ENCODE measurements at places on chromosomes 6 and 20.
A peak's percentile ranks its signal among the peaks of the same experiment; 100 is the strongest.

GRCh38 chr6:144177726-144178125 is 27.4 kb downstream of the STX11 start:
- DNase-seq = no peak

DNA sequence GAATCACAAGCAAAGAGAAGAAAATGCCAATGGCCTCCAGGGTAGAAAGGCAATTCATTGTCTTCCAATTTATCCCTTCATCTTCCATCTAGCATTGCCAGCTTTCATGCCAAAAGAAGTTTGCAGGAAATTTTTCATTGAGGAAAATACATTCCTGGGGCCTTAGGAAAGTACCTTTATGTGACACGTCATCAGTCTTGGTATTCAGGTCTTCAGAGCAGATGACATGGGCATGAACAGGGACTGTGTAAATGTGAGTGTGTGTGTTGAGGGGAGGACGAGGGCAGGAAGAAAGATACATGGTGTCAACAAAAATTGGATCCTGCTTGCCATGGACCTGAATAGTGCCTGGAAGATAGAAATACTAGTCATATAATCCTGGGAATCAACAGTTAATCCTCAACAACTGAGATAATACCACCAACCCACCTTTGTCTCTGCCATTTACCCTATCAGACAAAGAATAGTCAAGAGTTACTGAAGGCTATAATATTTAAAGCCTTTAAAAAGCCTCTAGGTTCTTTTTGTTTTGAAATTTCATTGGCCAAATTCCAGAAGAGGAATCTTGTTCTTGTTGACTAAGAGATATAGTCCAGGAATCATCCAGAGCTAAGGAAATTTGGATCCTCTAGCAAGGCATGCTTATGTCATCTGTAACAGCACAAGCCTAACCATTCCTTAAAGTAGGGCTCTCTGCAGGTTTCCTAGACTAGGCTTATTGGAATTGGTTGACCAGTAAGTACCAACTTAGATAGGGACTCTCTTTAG is 405.8 kb upstream of the SASH1 start:
- no peak for DNase-seq

DNA sequence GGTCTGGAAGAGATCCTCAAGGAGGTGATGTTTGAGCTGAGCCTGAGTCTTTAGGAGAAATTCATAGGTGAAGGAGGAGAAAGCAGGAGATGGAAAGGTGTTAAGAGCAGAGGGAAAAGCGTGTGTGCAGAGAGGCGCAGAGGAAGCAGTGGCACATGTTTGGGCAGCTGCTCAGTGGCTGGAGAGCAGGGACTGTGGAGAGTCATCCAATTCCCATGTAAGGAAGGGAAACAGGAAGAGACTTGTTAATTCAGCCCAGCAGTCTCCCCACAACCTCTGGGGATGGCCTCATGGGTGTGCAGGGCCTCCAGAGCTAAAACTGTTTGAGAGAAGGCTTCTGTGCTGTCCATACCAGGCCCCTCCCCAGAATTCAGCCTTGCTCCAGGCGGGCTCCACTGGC is 16.2 kb downstream of the AAR2 start:
- DNase-seq = no peak

- no peak for DNase-seq
Measured at GRCh38 chr6:110689275-110689935, 125.9 kb downstream of the CDK19 start.

- DNase-seq = no peak
Measured at GRCh38 chr20:20713244-20713765, 861 bp upstream of the RALGAPA2 start.

GRCh38 chr6:165091121-165091785 is 218.2 kb downstream of the C6orf118 start:
- DNase-seq = no peak

DNA sequence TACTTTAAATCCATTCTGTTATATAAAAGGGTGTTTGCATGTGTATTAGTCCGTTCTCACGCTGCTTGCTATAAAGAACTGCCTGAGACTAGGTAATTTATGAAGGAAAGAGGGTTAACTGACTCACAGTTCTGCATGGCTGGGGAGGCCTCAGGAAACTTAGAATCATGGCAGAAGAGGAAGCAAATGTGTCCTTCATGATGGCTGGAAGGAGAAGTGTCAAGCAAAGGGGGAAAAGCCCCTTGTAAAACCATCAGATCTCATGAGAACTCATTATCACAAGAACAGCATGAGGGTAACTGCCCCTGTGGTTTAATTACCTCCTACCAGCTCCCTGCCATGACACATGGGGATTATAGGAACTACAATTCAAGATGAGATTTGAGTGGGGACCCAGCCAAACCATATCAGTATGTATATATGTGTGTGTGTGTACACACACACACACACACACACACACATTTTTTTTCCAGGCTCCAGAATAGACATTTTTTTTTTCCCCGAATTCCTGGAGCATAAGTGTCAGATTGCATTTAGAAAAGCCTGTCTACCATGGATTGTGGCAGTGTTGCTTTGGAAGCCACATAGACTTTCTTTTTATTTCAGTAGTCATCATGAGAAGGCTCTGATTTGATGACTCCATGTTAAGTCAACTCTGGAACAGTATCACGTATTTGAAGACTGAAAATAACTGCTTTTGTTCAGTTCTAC is 31.5 kb downstream of the KDM1B start:
- DNase-seq = peak; percentile 2

DNA sequence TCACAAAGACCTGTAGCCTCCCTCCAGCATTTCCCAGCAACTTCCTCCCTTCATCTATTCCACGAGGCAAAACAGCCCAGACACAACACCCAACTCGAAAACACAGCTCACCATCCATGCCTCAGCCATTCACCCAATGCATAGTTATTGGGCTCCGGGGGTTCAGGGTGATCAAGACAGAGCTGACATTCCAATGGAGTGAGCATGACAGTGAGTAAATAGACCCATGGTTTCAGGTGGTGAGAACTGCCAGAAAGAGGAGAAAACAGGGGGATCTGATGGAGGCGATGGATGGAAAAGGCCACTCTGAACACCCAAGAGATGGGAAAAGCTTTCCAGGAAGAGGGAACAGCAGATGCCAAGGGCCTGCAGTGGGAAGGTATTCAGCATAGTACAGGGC is 5.9 kb downstream of the CASS4 start:
- no peak for DNase-seq

DNA sequence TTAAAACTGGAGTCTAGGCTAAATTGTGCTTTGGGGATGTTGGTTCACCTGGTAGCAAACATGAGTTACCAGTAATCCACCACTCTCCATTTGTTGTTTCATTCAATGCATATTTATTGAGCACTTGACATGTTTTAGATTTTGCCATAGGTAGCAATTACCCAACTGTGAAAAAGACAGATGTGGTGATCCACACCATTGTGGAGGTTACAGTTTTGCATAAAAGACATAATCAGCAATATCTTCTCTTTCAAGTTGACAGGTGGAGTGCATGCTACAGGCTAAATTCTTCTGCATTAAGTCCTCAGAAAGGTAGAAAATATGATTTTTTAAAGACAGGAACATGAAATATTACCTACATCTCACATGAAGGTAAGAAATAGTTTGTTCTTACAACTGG is 143.0 kb upstream of the TSHZ2 start:
- no peak for DNase-seq

DNA sequence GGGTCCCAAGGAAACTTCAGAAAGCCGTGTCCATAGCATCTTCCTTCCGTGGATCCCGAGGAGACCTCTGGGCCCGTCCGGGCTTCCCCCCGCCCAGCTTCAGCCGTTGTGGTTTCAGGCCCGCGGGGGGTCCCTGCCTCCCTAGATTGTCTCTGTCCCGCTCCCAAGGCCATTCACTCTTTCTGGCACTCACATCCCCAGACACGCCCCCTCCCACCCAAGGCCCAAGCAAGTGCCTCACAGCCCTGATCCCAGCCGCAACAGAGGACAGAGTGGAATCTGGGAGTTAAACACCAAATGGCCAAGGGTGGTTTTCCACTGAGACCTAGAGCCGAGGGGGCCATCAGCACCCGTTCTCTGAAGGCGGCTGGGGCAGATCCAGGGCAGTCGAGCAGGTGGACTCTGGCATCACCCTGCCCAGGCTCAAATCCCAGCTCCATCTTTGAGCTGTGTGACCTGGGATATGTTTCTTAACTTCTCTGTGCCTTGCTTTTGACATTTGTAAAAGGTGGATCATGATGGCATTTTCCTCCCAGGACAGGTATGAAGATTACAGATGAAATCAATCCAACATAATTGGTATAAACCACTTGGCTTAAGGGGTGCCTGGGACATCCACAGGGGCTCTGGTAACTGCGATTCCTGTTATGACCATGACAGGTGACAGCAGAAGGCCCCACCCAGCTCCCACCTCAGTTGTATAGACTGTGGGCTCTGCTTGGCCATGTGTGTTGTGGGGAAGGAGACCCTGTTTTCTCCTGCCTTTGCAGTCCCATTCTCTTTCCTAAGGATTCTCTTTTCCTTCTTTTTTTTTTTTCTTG is 48.1 kb downstream of the CTCFL start:
- no peak for DNase-seq

DNA sequence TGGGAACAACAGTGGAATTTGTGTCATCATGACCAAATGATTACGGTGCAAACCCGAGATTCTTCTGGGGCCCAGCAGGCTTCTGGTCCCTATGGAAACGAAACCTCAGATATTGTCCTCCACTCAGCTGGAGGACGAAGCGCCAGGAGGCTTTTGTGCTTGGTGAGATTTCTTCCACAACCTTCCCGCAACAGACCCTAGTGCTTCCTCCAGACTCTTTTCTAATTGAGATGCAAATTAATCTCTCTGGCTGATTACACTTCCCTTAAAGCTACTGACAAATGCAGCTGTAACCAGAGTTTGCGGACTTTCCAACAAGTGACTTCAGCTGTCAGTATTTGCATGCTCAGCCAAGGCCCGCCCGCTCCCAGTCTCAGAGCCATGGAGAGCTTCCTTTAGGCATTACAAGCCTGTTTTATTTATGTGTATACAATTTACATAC is 96.0 kb downstream of the INSM1 start:
- DNase-seq = no peak

DNA sequence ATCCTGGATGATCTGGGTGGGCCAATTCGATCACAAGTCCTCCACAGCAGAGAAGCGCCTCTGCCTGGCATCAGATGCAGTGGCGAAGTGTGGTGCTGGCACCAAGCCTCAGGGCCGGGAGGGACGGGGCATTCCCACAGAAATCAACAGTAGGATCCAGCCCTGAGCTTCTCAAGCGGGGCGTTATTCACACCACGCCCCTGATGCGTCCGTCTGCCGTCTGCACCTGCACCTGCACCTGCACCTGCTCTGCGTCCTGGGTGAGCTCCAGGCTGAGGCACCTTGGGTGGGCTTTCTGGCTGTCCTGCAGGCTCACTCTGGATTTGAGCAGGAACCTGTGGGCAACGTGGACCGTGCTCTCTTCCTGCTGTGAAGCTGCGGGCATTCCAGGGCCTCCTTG is 13.8 kb upstream of the NTSR1 start:
- DNase-seq = no peak

DNA sequence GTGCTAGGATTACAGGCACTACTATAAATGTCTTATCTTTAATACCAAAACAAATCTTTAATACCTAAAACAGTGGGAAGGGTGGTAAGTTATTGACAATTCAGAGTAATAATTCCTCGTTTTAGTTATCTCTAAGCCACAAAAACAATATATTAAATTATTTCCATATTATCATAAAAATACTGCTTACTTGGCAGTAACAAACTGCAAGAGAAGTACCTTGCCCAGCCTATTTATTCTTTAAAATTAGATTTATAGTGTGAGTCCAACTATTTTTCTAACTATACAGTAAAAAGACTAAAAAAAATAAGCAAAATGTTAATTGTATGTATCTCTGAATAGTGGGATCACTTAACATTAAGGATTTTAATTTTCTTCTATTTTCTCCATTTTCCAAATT is 123.2 kb downstream of the HACE1 start:
- no peak for DNase-seq

DNA sequence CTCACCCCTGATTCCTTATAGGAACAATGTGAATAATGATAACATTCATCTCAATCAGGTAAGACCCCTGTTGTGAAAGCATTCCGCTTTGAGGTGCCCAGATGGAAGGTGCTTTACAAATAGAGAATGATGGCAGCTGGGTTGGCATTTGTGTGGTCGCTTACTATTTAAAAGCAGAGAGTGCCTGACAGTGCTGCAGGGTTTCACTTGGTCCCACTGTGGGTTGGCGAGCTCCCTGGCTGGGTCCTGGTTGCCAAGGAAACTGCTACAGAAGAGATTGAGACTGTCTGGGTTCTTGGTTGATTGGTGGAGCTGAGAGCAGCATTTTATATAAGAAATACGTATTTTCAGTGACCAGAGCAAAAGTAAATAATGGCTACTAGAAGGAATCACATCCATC is 207.2 kb upstream of the KCNQ5 start:
- DNase-seq = no peak

DNA sequence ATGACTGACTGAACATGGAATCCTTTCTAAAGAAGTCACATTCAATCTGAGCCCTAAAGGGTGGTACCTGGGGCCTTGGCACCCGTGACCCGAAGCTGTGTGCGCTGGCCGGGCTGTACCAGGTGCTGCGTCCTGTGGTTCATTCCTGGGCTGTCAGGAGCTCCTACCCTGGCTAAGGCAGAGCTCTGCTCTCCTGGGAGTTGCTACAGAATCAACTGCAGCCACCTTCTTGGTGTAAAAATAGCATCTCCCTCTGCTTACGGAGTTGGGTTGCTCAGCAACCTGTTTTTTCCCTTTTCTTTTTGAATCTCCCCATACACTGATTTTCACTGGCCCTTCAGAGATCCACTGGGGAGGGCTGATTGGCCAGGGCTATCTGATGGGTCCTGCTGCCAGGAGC is 236.6 kb upstream of the PDE10A start:
- DNase-seq = no peak

- DNase-seq = no peak
Measured at GRCh38 chr6:98516206-98516605, 318.2 kb upstream of the POU3F2 start.

- no peak for DNase-seq
Measured at GRCh38 chr20:956330-956951, 40.3 kb upstream of the ANGPT4 start.

GRCh38 chr6:104969108-104969507 is 12.2 kb downstream of the LIN28B start:
- DNase-seq = no peak

GRCh38 chr6:25411316-25411950 is 132.3 kb downstream of the CARMIL1 start:
- no peak for DNase-seq
